Globus pallidus (tissue), 1 donor: ENCODE measurements at places on chromosomes 12 and 14.

GRCh38 chr12:47111392-47111778 is 31.6 kb upstream of the AMIGO2 start:
- no peak for DNase-seq

GRCh38 chr12:20154052-20154451 is 214.3 kb upstream of the PDE3A start:
- DNase-seq = no peak

- no peak for DNase-seq
These were observed 21.9 kb upstream of the EIF5 start for GRCh38 chr14:103312006-103312635.

DNA sequence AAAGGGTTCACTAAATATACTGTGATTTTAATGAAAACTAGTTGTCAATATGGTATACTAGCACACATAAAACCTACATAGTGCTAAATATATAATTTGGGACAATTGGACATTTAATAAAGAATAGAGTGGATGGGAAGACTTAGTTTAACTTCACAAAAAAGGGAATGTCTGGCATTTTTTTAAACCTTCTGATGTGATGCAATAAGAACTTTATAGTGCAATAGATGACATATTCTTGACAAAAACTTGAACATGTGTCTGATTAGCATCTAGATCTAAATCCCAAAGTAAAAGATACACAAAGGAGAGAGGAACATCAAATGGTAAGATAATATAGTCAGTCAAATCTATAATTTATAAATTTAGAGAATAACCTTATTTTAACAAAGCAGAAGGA is 488.3 kb upstream of the SYT1 start:
- DNase-seq = no peak

DNA sequence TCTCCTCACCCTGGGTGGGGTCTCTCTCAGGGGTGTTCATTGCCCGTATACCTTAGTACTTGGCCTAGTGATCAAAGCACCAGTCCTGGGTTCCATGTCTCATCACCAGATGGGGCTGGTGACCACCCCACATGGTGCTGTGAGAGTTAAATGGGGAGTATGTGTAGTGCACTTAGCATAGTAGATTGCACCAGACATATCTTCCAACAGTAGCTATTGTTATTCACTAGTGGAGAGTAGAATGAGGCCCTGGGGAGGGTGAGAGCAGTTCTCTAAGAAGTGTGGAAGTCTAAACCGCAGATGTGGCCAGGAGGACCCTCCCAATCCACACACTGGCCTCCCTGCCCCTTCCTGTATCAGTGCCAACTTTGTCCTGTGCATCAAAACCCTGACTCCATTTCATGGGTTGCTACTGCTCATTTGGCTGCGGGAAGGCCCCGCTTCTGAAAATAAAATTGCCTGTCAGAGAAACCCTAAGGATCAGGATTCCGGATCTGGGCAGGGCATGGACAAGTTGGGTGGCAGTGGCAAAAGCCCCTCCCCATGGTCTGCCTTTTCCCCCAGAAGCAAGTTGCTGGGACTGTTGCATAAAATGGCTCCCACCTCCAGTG is 4.4 kb downstream of the CD9 start:
- DNase-seq = no peak
